ENCODE measurements at places on chromosomes 11 and 22.

DNA sequence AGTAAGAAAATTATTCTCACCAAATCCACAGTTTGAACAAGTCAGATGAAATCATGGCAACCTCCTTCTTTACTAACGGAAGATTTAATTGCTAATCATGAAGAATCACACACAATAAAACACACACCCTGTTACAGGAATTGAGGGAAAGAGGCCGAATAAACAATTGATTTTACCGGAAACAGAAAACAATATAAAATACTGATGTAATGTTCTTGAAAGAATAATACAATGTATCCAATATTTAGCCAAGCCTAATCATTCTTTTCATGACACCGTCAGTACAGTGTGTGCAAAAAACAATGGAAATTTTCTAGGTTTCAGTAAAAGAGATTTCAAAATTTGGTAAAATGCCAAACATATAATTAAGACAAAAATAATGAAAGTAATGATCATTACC is 23.4 kb downstream of the ASRGL1 start:
- no peak for DNase-seq

DNA sequence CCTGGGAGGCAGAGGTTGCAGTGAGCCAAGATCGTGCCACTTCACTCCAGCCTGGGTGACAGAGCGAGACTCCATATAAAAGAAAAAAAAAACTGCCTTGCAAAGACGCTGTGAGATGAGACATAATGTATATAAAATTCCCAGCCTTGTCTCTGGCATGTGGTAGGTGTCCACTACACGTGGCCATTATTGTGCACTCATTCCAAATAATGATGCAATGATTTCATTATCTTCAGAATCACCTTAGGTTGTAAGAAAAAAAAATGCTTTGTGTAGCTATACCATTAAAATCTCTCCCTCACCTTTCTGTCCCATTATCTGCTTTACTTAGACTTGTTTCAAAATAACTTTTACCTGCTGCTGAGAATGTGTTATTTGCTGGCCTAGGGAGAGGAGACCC is 41.6 kb downstream of the C11orf96 start:
- no peak for DNase-seq

- DNase-seq, result peak; percentile 30
Measured at GRCh38 chr11:460331-461199, 10.5 kb downstream of the PTDSS2 start.

GRCh38 chr11:107562647-107563208 is 2.8 kb downstream of the ALKBH8 start:
- DNase-seq, result peak; percentile 72

- no peak for DNase-seq
Measured at GRCh38 chr11:78990261-78990660, 415.6 kb upstream of the NARS2 start.

GRCh38 chr11:70696076-70696475 is 297.7 kb downstream of the CTTN start:
- DNase-seq, result no peak

- no peak for DNase-seq
Measured at GRCh38 chr11:132444911-132445310, 1074.5 kb downstream of the NTM start.

GRCh38 chr11:120610111-120610510 is 98.6 kb downstream of the GRIK4 start:
- no peak for DNase-seq

DNA sequence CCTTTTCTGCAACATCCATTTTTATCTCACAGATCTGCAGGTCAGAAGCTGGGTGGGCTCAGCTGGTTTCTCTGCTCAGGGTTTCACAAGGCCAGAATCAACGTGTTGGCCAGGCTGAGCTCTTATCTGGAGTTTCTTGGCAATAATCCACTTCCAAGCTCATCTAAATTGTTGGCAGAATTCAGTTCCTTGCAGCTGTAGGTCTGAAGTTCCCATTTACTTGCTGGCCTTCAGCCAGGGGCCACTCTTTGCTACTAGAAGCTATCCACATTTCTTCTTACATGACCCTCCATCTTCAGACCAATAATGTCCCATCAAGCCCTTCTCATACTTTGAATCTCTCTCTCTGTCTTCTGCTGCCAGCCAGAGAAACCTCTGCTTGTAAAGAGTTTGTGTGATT is 103.5 kb downstream of the WNT11 start:
- DNase-seq, result no peak

- DNase-seq, result no peak
Measured at GRCh38 chr11:61962213-61963015, 5.0 kb downstream of the FTH1 start.

DNA sequence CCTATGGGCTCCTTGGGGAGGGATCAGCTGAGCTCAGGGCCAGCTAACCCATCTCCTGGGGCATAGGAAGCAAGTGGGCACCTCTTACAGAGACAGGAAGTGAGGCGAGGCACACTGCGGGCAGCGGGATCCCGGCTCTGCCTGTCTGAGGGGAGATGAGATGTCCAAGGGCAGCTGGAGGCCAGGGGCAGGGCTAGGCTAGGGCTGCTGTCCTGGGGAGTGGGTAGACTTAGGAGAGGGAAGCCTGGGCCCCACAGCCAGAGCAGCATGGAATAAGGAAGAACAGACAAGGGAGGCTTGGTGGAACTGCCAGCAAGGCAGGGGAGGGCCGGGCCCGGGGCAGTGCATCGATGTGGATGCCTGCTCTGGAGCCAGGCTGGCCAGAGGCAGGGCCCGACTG is 76.3 kb downstream of the MORC2 start:
- DNase-seq, result no peak

DNA sequence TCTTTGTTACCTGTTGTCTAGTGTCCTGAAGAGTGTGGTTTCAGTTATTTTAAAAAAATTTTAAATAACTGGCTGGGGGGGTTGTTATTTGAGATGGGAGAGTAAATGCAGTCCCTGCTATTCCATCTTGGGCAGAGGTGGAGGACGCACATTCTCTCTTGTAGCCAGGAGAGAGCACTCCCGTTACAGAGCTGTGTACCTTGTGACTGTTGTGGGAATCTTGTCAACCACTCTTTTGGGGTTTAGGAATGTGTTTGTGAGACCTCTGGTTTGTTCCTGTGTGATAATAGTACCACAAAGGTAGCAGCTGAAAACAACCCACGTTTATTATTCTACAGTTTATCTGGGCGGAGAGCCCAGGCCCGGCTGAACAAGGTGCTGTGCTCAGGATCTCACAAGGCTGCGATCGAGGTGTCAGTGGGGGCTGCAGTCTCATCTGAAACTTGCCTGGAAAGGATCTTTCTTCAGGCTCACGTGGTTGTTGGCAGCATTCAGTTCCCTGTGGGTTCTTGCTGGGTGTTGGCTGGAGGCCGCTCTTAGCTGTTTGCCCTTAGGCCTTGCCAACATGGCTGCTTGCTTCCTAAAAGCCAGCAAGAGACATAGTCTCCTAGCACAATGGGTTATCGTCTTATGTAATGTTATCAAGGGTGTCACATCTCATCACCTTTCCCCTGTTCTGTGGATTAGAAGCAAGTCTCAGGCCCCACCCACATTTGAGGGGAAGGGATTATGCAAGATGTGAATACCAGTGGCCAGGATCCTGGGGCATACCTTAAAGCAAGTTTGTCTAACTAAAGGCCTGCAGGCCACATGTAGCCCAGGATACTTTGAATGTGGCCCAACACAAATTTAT is 20.6 kb downstream of the IGHMBP2 start:
- DNase-seq, result no peak

GRCh38 chr22:32325416-32325801 is 32.3 kb upstream of the RFPL3 start:
- DNase-seq, result no peak

GRCh38 chr11:80096736-80097135 is 655.9 kb upstream of the TENM4 start:
- DNase-seq, result peak; percentile 91

- no peak for DNase-seq
Measured at GRCh38 chr11:47784785-47785381, 17.7 kb upstream of the FNBP4 start.

DNA sequence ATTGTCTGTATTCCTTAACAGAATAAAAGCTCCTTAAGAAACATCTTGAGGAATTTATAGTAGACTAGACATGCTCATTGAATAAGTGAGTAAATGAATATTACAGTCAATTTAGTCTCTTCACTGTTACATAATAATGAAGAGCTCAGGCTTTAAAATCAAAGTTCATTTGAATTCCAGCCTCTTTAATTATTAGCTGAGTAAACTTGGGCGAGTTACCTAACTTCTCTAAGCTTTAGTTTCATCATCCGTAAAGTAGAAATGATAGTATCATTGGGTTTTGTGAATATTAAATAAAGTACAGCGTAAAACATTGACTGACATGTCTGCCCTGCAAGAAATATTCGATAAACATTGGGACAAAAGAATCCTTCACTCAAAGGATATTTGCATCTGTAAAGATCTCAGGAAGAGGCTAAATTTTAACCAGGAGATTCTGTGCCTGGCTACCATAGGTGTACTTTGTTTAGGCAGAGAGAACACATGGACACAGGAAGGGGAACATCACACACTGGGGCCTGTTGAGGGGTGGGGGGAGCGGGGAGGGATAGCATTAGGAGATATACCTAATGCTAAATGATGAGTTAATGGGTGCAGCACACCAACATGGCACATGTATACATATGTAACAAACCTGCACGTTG is 15.2 kb upstream of the BBOX1 start:
- DNase-seq, result no peak

DNA sequence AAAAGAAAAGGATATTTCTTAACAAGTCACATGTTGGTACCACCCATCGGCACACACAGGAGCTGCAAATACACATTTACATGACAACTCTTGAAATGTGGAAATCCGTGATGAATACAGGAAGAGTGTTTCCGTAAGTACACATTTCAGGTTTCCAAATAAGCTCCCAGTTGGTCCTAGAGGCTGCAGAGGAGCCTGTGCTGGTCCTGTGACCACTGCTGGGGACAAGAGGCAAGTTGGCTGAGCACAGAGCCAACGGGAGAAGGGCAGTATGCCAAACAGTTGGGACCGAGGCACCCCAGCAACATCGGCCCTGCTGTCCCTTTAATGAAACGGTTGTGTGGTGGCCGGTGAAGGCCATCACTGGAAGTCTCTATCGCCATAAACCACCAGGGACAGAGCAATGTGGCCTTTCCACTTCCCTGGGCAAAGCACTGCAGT is 38.5 kb upstream of the ARFGAP3 start:
- DNase-seq, result no peak

- DNase-seq, result no peak
Measured at GRCh38 chr11:326592-326841, 5.9 kb upstream of the IFITM3 start.

GRCh38 chr11:87454241-87454640 is 416.5 kb downstream of the TMEM135 start:
- DNase-seq, result no peak

DNA sequence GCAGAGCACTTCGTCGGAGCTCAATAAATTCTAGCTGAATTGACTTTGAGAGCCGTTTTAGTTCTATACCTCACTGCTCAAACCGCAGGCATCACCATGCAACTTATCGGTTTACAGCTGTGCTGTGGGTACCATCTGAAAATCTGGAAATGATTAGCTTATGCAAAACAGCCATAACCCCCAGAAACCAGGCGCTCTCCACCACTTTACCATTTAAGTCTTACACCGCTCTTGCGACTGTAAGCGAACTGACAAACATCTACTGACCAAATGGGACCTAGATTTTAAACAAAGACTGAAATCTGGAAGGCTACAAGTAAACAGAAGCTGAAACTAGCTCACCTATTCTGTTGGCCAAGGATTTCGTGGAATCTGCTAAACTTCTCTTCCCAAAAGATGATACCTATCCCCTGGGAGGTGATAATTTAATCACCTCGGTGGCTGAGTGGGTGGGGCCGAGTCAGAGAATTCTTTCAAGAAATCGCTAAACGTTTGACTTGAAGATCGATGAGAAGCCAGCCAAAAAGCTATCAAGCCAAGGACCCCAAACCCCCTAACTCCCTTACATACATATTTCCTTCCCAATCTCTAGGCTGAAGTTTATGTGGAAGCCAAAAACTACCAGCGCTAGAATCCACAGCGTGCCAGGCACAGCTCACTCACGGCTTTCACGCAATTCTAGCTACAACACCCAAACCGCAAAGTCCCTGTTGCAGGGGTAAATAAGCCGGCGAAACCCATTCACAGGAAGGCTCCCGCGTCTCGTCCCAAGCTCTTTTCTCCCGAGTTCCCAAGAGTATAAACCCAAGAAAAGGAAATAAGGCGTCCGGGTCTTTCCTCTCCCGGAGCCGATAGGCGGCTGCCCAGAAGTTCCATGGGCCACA is 644 bp downstream of the SPTY2D1 start:
- peak; percentile 48 for DNase-seq

GRCh38 chr11:69001243-69002081 is 11.6 kb downstream of the MRGPRF start:
- DNase-seq, result no peak

- peak; percentile 60 for DNase-seq
Measured at GRCh38 chr11:113113801-113114704, 152.8 kb downstream of the NCAM1 start.

- DNase-seq, result peak; percentile 17
Measured at GRCh38 chr11:279966-280705, 1.9 kb downstream of the NLRP6 start.

DNA sequence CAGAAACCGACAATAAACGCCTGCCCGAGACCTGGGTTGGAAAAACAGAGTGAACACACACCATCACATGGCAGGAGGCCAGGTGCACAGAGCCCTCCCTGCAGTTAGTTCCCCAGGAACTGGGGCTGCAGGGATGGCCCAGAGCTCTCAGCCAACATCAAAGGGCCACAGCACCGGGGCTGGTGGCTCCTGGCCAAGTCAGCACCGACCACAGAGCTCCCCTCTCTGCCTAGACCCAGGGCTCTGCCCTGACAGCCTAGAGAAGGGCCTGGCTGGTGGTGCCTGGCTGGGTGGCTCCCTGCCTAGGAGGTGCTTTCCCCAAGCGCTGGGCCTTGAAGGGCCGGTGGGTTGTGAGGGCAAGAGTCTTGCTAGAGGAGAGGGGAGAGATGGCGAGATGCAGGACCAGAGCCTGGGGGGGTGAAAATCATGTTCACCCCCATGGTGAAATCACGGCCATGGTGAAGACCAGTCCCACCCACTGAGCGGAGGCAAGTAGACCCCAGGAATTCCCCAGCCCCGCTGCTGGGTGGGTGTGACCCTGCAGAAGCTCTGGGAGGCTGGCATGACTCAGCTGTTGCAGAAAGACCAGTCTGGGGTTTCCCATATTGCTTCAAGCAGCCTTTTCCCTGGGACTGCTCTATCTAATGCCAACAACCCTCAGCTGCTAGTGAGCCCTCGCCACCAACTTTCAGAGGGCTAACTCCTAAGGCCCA is 7.2 kb upstream of the BID start:
- peak; percentile 84 for DNase-seq

DNA sequence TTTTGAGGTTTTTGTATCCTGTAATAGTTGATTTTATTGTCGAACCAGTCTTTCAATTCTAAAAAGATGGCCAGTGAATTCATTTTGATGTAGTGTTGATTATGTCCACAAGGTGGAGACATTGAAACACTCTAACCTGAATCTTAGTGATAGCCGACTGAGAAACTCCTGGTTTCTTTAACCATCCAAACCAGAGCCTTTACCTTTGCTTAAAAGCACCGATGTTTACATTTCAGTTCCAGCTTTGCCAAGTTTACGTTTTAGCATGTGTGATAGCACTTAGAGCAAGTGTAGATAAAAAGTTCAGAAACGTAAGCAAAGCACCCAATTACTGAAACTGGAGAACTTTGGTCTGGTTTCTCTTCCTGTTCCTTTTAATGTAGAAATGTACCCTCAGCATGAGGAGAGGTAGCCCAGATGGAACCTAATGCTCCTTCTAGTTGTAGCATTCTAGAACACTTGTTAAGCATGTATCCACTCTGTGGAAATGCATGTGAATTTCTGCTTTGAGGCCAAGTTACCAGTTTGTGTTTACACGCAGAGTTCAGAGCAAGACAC is 208.6 kb downstream of the DBX1 start:
- peak; percentile 62 for DNase-seq

Measured in fibroblast of skin of scalp (primary cell).